ENCODE measurements at places on chromosomes 11 and 22.
A peak's percentile ranks its signal among the peaks of the same experiment; 100 is the strongest.

GRCh38 chr22:48423481-48423911 lies 1404.2 kb downstream of the BRD1 start:
- peak; percentile 5 for DNase-seq

- DNase-seq: no peak
Observed at GRCh38 chr11:3104051-3104714, 47.0 kb upstream of the CARS1 start.

DNA sequence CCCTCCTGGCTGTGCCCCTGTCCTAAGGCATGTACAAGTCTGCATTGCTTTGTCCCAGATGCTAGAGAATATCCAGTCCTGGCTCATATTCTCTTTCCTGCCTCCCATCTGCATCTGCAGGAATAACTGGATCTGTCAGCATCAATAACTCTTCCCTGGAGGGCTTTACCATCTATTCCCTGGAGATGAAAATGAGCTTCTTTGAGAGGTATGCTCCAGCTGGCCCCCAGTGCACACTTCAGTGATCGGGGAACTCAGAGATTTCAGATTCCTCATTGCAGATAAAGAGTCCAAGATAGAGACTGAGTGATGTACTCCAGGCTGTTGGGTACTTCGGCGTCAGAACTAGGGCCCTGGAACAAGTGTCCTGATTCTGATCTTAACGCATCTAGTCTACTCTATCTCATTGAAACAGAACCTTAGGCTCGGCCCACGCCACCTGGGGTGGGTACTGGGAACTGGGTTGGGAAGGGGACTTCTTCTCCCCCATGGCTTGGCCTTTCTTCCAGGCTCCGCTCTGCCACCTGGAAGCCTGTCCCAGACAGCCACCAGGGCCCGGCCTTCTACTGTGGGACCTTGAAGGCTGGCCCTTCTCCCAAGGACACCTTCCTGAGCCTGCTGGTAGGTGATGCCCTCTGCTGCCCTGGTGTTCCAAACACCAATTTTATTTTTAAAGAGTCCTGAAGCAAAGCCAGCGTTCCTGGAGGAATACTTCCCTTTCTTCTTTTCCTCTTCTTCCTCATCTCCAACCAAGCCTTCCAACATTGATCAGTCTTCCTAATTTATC lies 17.8 kb upstream of the GLB1L2 start:
- DNase-seq: no peak

- no peak for DNase-seq
Observed at GRCh38 chr11:16795146-16795545, 56.7 kb downstream of the C11orf58 start.

DNA sequence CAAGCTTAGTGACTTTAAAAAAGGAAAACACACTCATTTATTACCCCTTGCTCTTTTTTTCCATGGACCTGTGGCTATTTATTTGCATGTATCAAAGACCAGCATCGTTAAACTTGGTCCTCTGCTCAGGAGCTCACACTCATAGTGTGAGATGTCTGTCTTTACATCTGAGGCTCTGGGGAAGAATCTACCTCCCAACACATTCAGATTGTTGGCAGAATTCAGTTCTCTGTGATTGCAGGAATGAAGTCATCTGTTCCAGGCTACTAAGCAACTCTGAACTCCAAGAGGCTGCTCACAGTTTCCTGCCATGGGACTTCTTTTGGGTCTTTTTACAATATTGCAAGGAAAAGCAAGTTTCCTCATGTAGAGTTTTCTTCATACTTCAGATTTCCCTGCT lies 138.8 kb downstream of the LRRC4C start:
- DNase-seq: peak; percentile 59

- no peak for DNase-seq
Observed at GRCh38 chr11:17560281-17561110, 13.4 kb downstream of the OTOG start.
